Bladder microvascular endothelial cell (primary cell): ENCODE measurements at places on chromosomes 2 and 18. TPM values are rescaled to one million over a fixed set of nuclear protein-coding genes. Genes with fewer than 3 reads are reported as not detected.

SERPINB10 gene
- total RNA-seq: not detected in 2 replicates

KIF5C gene
- total RNA-seq: 0.16 and 0.57 TPM in 2 replicates

ACADL gene
- total RNA-seq: not detected in 2 replicates

AQP12A gene
- total RNA-seq: not detected in 2 replicates

INHA gene
- not detected in 2 replicates for total RNA-seq

MBD2 gene
- 18.0 and 93.0 TPM in 2 replicates for total RNA-seq

CNGA3 gene
- total RNA-seq: not detected in 2 replicates

MARCO gene
- total RNA-seq: not detected in 2 replicates

CDH7 gene
- under 0.01 TPM in 1 of 2 replicates, not detected in the other for total RNA-seq

LINC00305 gene
- not detected in 2 replicates for total RNA-seq

TNFRSF11A gene
- total RNA-seq: 4.4 and 21.5 TPM in 2 replicates

CHRND gene
- not detected in 2 replicates for total RNA-seq

CCDC74A gene
- 3.7 and 6.4 TPM in 2 replicates for total RNA-seq

DNAJC5G gene
- 0.16 and 4.4 TPM in 2 replicates for total RNA-seq

GKN2 gene
- not detected in 2 replicates for total RNA-seq

CRYGC gene
- total RNA-seq: not detected in 2 replicates

RTP5 gene
- not detected in 2 replicates for total RNA-seq
